Lung (tissue), 17 donors: ENCODE measurements at places on chromosomes 12 and 14.

GRCh38 chr12:44835641-44836379 lies 40.3 kb downstream of the NELL2 start:
- no peak for DNase-seq

DNA sequence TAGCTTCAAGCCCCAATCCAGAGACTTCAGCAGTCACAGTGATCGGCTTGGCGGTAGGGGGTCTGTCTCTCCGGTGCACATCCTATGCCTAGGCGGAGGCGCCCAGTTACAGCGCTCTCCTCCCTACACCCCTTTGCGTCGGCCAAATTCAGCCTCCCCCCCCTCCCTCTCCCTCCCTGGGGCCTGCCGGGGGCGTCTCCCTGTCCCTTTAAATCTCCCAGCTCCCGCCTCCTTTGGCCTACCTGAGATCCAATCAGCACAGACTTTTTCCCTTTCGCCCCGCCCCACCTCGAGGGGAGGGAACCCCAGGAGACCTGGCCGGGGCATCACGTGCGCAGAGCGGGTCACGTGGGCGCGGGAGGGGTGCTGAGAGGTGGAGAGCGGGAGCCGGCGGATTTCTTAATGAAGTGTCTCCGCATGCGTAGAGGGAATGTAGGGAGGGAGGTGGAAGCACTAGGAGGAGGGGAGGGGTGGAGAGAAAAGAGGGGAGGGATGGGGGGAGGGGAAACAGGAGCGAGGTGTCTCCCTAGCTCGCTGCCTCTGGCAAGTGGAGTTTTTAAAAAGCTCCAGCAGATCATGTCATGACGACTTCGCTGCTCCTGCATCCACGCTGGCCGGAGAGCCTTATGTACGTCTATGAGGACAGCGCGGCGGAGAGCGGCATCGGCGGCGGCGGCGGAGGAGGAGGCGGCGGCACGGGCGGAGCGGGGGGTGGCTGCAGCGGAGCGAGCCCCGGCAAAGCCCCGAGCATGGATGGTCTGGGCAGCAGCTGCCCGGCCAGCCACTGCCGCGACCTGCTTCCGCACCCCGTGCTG lies at the start of gene HOXC13:
TSS of gene HOXC13 (plus strand) at position 506 of the 815 bp plus-strand sequence. CDS start at position 582, 76 bp downstream.
- peak; percentile 85 for DNase-seq

DNA sequence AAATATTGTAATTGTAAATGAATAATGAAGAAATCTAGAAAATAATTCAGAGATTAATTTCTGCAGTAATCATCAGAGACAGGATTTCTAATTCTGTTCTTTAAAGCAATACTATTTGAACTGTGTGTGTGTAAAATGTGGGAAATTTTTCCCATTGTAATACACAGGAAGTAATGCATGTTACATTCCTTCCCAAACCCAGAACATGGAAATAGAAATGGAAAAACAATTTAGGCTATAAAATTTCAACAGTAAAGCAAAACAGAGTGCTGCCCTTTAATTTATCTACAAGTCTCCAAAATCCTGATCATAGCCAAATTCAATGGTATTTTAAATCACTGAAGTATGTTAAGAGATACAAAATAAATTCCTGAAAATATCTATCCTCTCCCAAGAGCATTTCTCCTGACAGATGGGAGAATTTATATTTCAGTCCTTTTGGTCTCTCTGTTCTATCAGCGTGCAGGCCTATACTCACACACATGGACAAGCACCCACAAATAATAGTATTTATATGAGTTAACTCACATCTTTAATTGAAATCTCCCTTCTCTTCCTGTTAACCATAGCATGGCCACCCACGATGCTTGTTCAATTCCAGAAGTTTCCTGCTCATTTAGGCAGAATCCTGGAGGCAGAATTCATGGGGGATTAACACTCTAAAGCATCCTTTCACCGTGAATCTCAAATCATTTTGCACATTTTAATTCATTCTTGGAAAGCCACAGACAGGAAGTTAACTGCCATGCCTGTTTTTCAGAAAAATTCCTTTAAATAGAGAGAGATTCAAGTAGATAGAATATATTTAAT lies 1465.4 kb upstream of the FLRT2 start:
- peak; percentile 28 for DNase-seq

DNA sequence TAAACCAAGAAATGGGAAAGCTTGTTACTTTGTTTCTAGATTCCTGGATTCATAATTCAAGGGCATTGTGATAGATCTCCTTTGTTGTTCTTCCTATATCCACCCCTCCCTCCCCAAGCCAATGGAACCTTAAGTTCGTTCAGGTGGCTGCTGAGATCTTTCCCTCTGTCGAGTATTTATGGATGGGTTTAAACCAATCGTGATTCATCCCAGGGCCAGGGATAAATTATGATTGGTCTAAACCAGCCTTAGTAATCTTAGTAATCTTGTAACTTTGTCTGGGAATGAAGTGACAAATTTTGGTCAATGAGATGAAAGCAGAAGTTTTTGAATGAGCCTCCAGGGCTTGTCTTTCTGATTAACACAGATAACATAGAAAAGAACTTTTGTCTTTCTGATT lies 56.1 kb upstream of the PCED1B start:
- DNase-seq, result no peak

DNA sequence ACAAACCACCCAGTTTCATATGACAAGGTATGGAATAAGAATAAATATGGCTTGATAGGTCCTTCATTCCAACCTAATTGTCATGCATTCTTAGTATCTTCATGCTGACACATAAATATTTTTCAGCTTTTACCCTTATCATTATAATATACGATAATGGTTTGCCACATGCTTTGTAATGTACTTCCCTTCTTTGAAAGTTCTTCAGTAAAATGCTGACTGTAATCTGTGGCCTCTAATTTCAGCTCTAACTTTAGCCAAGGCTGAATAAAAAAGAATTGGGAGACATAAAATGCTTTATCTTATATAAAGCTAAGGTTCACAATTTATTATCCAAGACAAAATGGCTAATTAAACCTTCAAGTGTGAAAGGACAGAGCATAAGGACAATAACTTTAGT lies 2.6 kb upstream of the MAP4K5 start:
- no peak for DNase-seq

DNA sequence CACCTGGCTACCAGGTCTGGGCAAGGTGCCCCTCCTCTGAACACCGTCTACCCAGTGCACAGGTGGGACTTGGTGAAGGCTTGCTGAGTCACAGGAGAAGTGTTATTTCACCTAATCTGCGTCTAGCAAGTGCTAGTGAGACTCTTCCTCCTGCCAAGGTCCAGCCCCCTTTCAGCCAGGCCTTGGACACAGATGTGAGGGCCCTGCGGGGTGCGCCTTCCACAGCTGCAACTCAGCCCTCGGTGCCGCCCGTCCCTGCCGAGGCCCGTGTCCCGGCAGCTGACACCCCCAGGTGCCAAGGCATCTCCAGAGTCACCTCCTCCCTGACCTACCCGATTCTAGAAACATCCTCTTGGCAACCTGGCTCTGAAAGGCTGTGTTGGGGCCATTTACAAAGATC lies 55.1 kb downstream of the PRIMA1 start:
- DNase-seq, result no peak

- no peak for DNase-seq
Observed at GRCh38 chr14:70213721-70214282, 25.1 kb upstream of the SLC8A3 start.

DNA sequence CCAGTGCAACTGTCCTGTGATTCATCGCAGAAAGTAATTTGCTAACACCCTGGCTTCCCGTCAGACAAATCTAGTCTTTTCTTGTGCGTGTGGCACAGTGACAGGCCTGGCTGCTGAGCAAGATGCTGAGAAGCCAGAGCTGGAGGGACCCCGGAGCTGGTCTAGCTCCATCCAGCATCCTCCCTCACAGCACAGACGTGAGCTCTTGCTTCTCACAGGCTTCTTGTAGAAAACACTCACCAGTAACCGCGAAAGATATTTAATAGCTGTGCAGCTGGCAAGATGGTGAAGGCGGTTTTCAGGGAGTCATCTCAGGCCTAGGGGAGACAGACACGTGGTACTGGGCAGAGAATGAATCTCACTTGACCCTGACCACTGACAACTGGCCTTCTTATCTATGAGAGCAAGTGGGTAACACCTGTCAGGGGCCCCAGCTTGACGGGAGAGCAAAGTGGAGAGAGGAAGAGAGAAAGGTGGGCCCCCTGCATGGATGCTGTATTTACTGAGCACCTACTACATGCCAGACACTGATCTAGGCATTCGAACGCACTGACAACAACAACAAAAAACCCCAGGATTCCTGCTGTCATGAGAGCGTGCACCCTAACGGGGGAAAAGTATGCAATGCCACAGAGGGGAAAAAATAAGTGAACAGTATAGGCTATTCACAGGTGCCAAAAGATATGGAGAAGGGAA lies 63.3 kb downstream of the CCDC88C start:
- DNase-seq, result no peak

GRCh38 chr12:124715121-124715990 lies 147.9 kb upstream of the NCOR2 start:
- no peak for DNase-seq

- DNase-seq, result peak; percentile 82
Observed at GRCh38 chr12:12229556-12230092, 37.2 kb downstream of the LRP6 start.

DNA sequence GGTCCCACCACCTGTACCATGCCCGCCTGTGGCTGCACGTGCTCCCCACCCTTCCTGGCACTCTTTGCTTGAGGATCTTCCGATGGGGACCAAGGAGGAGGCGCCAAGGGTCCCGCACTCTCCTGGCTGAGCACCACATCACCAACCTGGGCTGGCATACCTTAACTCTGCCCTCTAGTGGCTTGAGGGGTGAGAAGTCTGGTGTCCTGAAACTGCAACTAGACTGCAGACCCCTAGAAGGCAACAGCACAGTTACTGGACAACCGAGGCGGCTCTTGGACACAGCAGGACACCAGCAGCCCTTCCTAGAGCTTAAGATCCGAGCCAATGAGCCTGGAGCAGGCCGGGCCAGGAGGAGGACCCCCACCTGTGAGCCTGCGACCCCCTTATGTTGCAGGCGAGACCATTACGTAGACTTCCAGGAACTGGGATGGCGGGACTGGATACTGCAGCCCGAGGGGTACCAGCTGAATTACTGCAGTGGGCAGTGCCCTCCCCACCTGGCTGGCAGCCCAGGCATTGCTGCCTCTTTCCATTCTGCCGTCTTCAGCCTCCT lies 1.1 kb downstream of the INHBE start:
- peak; percentile 40 for DNase-seq
